T-helper 17 cell (primary cell): ENCODE measurements at places on chromosomes 2 and 18.

- no peak for DNase-seq
These were observed 36.9 kb upstream of the NCKAP5 start for GRCh38 chr2:133605011-133605765.

- DNase-seq = no peak
These were observed 120.5 kb upstream of the MC4R start for GRCh38 chr18:60493066-60493465.

DNA sequence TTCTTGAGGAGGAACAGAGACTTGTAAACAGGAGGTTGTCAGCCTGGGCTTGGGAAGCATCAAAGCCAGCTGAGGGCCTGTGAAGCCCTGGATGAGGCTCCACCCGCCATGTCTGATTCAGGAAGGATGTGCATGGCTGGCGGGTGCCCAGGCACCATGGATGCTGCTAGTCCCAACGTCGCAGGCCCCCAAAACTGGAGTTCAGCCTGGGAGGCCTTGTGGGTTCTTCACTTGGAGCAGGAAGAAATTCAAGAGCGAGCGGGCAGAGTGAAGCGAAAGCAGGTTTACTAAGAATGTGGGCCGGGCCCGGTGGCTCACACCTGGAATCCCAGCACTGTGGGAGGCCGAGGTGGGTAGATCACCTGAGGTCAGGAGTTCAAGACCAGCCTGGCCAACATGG is 12.1 kb upstream of the PXDN start:
- no peak for DNase-seq

GRCh38 chr2:194819367-194819766 is 837.7 kb upstream of the SLC39A10 start:
- no peak for DNase-seq

DNA sequence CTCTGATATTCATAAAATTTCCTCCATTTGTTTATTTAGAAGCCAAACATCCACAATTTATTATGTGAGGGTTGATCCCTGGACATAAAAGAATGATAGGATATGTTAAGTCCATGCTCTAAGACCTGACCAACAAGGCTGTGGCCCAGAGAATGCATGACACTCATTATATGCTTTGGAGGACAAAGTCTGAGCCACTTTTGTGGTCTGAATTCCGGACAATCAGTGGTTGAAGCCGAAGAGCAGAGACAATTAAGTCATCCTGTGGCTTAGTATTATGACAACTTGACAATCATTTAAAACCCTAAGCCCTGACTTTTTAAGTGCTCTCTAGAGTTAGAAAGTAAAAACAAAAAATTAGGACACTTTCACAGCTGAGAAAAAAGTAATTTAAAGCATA is 483.3 kb downstream of the PLCL1 start:
- DNase-seq = no peak

DNA sequence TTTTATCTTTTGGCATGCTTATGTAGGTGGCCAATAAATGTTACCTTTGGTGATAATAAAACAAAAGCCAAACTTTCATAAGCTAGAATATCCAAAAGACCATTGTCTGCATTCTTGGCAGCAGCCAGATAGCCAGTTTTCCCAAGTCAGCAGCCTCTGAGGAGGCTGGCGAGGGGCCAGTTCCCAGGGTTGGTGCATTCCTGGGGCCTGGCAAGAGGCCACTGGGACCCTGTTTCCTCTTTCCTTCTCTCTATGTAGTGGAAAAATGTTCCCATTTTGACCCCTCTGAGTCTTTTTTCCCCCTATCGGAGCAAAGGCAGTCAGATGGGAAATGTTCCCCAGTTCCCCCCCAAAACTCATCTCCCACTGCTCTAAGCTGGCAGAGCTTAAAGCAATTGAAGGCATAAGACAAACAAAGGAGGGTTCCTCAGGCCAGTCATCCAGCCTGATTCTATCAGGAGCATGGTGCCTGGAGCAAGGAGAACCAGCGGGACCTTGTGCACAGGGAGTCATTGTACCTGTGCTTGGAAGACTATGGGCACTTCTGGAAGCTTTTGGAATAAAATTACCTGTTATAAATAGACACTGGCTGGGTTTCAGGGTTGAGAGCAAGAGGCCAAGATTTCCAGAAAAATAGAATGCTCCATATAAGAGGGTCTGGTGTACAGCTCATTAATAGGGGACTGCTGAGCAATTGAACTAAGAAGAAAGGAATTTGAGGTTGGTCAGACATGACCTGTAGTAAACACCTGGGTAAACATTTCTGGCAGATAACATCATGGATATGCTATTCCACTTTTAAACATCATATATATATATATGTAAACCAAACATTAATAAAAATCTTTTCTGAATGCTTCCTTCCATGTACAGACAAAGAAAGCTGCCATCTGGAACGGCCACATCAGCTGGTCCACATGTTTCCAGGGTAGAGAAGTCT is 63.4 kb downstream of the NCKAP5 start:
- DNase-seq = no peak

DNA sequence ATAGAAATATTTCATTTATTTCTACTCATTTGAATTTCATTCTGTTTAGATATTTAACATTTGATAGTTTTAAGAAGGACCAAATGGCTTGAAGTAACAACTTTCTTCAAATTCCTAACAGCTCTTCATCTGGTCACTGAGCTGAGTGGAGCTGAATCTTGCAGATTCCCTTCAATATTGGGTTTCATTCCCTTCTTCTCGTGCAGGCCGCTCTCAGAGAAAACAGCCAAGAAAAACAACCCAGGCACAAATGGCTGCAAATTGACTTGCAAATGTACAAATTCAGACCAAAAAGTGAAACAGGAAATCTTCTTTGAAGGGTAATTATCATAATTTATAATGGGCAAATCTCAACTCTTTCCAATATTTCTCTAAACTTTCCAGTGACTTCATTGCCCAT is 30.3 kb upstream of the GCG start:
- DNase-seq = no peak
